ENCODE measurements at places on chromosomes 5 and 9.

- no peak for DNase-seq
Observed at GRCh38 chr5:29054282-29054681, 2015.9 kb upstream of the CDH9 start.

- DNase-seq, result no peak
Observed at GRCh38 chr9:91740701-91741100, 209.3 kb downstream of the ROR2 start.

GRCh38 chr9:128940271-128940921 is 7.0 kb downstream of the DOLK start:
- no peak for DNase-seq

- no peak for DNase-seq
Observed at GRCh38 chr9:95116002-95116807, 201.3 kb downstream of the FANCC start.

- no peak for DNase-seq
Observed at GRCh38 chr5:134609232-134609851, 23.3 kb downstream of the SAR1B start.
